Activated CD4-positive, alpha-beta T cell treated with anti-CD3 and anti-CD28 coated beads, Interleukin-2, amount 10 ng/mL, durations not matched to agents 7 days and 5 days (primary cell): ENCODE measurements at places on chromosomes 12 and 14. TPM values are rescaled to one million over a fixed set of nuclear protein-coding genes. Genes with fewer than 3 reads are reported as not detected.

DIO3 gene
- total RNA-seq = not detected

DNA sequence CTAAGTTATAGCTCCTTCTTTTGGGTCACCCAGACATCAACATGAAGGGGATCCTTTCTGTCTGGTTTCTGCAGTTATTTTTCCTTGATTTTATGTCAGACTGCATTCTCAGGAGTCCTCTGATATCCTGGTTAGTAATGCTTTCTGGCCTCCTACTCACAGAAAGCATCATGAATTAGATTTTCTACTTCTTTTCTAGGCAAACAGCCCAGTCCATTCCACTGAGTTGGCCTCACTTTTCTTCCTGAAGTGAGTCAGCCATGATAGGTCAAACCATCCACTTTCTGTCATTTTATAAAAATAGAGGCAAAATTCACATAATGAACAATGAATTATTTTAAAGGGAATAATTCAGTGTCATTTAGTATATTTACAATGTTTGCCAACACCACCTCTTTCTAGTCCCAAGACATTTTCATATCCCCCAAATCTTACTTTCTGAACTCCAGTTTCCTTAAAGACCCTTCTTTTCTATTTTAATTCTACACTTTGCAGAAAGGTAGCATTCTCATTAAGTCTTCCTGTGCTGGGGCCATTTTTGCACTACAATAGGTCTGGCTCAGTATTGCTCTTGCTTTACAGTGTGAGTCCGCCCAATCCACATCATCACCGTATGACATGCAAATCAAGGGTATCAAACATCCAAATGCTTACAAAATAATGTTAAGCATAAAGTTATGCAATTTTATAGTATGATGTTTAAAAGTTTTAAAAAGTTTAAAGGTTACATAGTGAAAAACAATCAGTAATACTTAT, 95.1 kb downstream of the UNC79 start:
- no peaks in the 10 kb centered on the region for H3K4me1 ChIP-seq
- H3K27ac ChIP-seq = no peak overlapping the region
- DNase-seq = no peak
- H3K27me3 ChIP-seq = peaks cover 19% of the 10 kb centered on the region

GRCh38 chr14:102203382-102203781, 63.7 kb downstream of the WDR20 start:
- DNase-seq = no peak
- H3K4me3 ChIP-seq = no peak overlapping the region
- no peak overlapping the region for H3K27ac ChIP-seq

TGM1 gene
- 6.5 TPM for total RNA-seq

GRCh38 chr12:88458327-88458726, 121.9 kb downstream of the KITLG start:
- no peak overlapping the region for H3K27ac ChIP-seq
- H3K4me1 ChIP-seq = no peaks in the 10 kb centered on the region
- no peak overlapping the region for H3K4me3 ChIP-seq
- H3K36me3 ChIP-seq = no peaks in the 10 kb centered on the region
- no peak for DNase-seq
- no peaks in the 10 kb centered on the region for H3K27me3 ChIP-seq

TSPAN11 gene
- not detected for total RNA-seq

- H3K27me3 ChIP-seq = no peaks in the 10 kb centered on the region
- H3K36me3 ChIP-seq = no peaks in the 10 kb centered on the region
- H3K27ac ChIP-seq = no peak overlapping the region
- H3K4me3 ChIP-seq = no peak overlapping the region
- no peak for DNase-seq
Measured at GRCh38 chr12:43621262-43621661, 69.3 kb upstream of the ADAMTS20 start.

DNA sequence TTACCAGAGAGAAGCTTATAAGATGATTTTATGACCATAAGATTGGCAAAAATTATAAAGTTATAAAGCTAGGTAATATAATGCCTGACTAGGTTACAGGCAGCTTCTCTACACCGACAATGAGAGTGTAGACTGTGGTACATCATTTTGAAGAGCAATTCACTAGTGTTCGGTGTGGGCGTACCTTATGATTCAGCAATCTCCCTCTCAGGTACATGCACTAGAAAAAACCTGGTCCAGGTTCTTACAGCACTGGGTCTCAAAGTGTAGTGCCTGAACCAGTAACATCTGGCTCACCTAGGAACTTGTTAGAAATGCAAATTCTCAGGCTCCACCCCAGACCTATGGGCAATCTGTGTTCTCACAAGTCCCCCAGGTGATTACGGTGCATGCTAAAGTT, 106.7 kb downstream of the RERG start:
- DNase-seq = no peak
- no peak overlapping the region for H3K27ac ChIP-seq
- no peak overlapping the region for H3K4me3 ChIP-seq
- H3K27me3 ChIP-seq = peaks cover 9% of the 10 kb centered on the region
- no peaks in the 10 kb centered on the region for H3K36me3 ChIP-seq

DNA sequence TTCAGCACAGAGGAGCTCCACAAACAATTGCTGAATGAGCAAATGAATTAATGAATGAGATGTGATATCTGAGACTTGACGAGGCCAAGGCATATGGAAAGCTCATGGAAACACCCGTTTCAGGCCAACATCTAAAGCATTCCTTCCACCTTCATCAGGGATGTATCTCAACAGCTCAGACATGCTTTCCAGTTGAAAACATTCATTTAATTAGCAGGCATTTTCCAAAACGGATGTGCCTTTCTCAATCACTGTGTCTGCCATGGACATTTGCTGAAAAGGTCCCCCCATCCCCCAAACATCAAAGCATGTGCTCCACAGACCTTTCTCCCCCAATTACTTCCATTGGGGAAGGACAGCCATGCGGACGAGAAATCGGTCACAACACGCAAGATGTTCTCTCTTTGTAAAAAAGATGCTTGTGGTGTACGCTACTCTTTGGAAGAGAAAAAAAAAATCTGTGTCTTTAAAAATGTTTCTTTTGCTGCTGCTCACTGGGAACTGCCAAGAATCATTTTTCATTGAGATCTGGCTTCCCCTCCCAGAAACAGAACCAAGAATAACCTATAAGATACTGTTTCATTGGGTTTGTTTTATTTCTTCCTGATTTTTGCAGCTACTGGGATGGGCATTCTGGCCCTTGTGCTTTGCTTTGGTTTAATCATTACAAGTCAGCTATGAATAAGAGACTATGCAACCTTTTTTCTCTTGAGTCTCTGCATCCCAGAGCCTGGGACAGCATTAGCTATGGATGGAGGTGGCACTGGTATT, 528.2 kb downstream of the MED13L start:
- no peak for DNase-seq
- H3K27me3 ChIP-seq = peaks cover 1% of the 10 kb centered on the region
- no peak overlapping the region for H3K27ac ChIP-seq
- H3K4me3 ChIP-seq = no peak overlapping the region
- H3K36me3 ChIP-seq = no peaks in the 10 kb centered on the region

KCNMB4 gene
- total RNA-seq = 0.79 TPM

TAC3 gene
- 0.25 TPM for total RNA-seq

GRCh38 chr12:114090211-114090610, 124.1 kb upstream of the RBM19 start:
- H3K36me3 ChIP-seq = no peaks in the 10 kb centered on the region
- no peaks in the 10 kb centered on the region for H3K27me3 ChIP-seq
- no peaks in the 10 kb centered on the region for H3K4me1 ChIP-seq
- DNase-seq = no peak
- H3K4me3 ChIP-seq = no peak overlapping the region
- no peak overlapping the region for H3K27ac ChIP-seq

DNA sequence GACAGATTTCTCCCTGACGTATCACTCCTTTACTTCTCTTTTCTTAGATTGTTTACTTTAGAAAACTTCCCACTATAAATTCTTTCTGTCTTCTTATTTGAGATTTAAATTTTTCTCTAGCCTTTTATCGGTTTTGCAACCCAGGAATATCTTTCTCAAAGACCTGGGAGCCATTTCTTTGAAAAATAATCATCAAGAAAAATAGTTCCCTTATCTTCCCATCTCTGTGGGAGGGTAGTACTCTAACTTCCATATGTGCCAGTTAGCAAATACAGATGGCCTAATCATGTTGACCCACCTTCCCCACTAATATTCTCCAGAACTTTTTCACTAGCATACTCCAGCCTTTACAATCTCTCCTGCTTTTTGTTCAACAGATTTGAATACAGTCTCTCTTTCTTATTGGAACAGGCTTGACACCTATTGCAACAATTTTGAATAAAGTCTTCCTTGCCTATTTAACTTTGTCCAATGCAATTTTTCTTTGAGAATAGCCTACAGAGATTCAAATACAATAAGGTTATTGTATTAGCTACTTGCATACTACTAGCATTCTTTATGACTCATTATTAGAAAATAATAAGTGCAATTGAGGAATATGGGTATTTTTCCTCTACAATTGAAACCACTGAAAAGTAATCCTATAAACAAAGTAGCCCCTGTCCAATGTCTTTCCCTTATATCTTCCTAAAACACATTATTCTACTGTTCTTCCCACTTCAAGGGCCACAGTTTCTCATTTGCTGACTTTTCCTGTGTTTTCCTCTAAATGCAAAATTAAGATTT, 27.4 kb upstream of the KLRB1 start:
- H3K36me3 ChIP-seq = peaks cover 60% of the 10 kb centered on the region
- no peak overlapping the region for H3K4me3 ChIP-seq
- H3K27me3 ChIP-seq = no peaks in the 10 kb centered on the region
- DNase-seq = no peak
- peaks cover 58% of the 10 kb centered on the region for H3K4me1 ChIP-seq
- peak overlapping the region; percentile 61 for H3K27ac ChIP-seq

FGF6 gene
- not detected for total RNA-seq

DNA sequence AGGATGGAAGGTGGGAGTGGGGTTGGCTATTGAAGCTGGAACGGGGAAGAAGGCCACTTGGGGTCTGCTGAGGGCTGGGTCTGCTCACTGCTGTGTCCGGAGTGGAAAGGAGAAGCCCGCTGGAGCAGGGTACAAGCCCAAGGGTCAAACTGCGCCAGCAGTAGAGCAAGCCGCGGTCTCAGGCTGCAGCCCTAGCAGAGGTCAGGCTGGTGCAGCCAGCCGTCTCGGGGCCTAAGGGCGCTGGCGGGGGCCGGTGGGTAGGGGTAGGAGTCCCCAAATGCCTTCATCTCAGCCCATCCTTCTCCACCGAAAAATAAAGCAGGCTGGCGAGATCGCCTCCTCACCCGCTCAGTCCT, 718 bp upstream of the JDP2 start:
- H3K4me1 ChIP-seq = peaks cover 11% of the 10 kb centered on the region
- DNase-seq = no peak
- H3K36me3 ChIP-seq = peaks cover 5% of the 10 kb centered on the region
- peak overlapping the region; percentile 55 for H3K27ac ChIP-seq
- H3K4me3 ChIP-seq = peak overlapping the region; percentile 58

TAS2R13 gene
- total RNA-seq = 1.0 TPM

PTPRQ gene
- not detected for total RNA-seq

TMEM30B gene
- 0.30 TPM for total RNA-seq

DNA sequence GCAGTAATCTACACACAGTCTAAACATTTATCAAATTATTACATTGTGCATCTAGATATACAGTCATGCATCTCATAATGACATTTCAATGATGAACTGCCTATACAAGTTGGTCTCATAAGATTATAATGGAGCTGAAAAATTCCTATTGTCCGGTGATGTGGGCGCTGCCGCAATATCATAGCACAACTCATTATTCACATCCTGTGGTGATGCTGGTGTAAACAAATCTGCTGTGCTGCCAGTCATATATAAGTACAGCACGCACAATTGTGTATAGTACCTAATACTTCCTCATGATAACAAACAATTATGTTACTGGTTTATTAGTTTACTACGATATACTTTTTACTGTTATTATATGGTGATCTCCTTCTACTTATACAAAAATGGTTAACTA, 768.8 kb upstream of the NOVA1 start:
- H3K27me3 ChIP-seq = no peaks in the 10 kb centered on the region
- H3K36me3 ChIP-seq = no peaks in the 10 kb centered on the region
- no peak overlapping the region for H3K27ac ChIP-seq
- H3K4me3 ChIP-seq = no peak overlapping the region

GRCh38 chr12:22299294-22299912, 35.1 kb downstream of the ST8SIA1 start:
- no peaks in the 10 kb centered on the region for H3K4me1 ChIP-seq
- peaks cover 2% of the 10 kb centered on the region for H3K36me3 ChIP-seq
- no peaks in the 10 kb centered on the region for H3K27me3 ChIP-seq
- no peak overlapping the region for H3K4me3 ChIP-seq
- DNase-seq = no peak

DNA sequence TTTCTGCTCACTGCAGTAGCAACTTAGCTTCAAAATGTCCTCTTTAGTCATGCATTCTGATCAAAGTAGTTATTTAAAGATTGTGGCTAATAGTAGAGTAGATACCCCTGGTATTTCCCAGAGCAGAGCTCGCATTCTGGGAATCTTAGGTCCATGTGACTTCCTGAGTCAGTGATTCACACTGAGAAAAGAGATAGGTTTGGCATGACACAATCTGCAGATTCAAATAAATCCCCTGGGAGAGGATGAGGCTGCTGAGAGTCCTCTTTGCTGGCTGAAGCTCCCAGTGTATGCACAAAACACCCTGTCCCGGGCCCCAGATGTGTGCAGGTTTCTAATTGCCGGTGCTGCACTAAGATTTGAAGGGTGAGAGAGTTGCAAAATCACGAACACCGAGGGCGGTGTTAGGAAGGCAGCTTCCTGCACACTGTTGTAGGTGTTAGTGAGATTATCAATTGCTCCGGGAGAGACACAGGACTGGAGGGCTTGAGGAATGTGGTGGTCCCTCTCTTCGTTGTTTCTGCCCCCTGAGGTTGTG, 233.2 kb downstream of the NRXN3 start:
- no peaks in the 10 kb centered on the region for H3K36me3 ChIP-seq
- H3K4me3 ChIP-seq = no peak overlapping the region
- no peaks in the 10 kb centered on the region for H3K4me1 ChIP-seq
- H3K27me3 ChIP-seq = no peaks in the 10 kb centered on the region
- no peak overlapping the region for H3K27ac ChIP-seq

AHSA1 gene
- 217 TPM for total RNA-seq

- no peak overlapping the region for H3K27ac ChIP-seq
- no peak overlapping the region for H3K4me3 ChIP-seq
- no peaks in the 10 kb centered on the region for H3K4me1 ChIP-seq
- H3K27me3 ChIP-seq = peaks cover 26% of the 10 kb centered on the region
- DNase-seq = no peak
Measured at GRCh38 chr14:64326502-64326901, 32.3 kb upstream of the ESR2 start.

CCER1 gene
- not detected for total RNA-seq

DTX1 gene
- total RNA-seq = 0.25 TPM

GRCh38 chr14:101878822-101879528, 85.4 kb upstream of the DYNC1H1 start:
- H3K4me3 ChIP-seq = no peak overlapping the region
- peaks cover 60% of the 10 kb centered on the region for H3K4me1 ChIP-seq
- H3K27me3 ChIP-seq = no peaks in the 10 kb centered on the region
- no peak for DNase-seq
- peaks cover 46% of the 10 kb centered on the region for H3K36me3 ChIP-seq
- H3K27ac ChIP-seq = peak overlapping the region; percentile 78

FCF1 gene
- 60.1 TPM for total RNA-seq

DHRS1 gene
- total RNA-seq = 35.0 TPM
